ENCODE measurements at places on chromosomes 5 and 9.

DNA sequence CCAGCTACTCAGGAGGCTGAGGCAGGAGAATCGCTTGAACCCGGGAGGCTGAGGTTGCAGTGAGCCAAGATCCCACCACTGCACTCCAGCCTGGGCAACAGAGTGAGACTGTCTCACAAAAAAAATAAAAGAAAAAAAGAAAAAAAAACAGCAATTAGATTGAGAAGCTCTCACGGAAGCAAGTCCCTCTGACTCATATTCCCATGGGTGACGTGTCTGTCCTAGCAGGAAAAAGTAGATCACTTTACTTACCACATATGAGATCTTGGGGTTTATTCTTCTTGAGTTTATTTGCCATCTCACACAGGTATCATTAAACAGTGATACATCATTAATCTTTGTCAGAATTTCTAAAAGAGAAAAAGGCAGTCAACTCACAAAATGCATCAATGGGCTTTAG, 62.6 kb downstream of the SUSD1 start:
- DNase-seq = no peak

DNA sequence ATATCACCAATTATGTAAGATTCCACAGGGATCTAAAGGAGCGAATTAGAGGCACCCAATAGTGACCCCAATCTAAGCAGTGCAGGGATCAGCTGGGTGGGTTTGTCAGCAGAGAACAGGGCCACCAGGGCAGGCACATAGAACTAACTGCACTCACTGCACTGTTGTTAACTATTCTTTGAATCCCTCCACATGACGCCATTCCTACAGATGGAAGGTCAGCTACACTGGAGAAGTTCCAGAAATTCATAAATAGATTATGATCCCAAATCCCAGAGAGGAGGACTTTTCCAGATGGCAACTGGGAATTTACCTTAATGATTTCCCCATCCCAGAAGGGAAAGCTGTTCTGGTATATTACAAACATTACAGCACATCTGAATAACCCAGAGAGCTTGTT, 84.2 kb downstream of the THBS4 start:
- DNase-seq = no peak

GRCh38 chr9:88236511-88237478, 98.5 kb upstream of the SPATA31C2 start:
- no peak for DNase-seq

DNA sequence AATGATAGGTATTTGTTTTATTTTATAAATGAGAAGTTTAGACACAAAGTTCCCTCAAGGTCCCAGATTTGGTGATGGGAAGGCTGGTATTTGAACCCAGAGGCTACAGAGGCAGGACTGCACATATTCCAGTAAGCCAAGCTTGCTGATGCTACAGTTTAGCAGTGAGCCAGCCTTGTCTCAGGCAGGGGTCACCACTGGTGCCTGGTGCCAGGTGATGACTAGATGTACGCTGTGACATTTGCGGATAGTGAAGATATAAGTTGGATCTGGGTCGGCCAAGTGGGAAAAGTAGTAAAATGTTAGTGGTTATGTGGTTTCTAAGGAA, 143.9 kb downstream of the AOPEP start:
- no peak for DNase-seq

DNA sequence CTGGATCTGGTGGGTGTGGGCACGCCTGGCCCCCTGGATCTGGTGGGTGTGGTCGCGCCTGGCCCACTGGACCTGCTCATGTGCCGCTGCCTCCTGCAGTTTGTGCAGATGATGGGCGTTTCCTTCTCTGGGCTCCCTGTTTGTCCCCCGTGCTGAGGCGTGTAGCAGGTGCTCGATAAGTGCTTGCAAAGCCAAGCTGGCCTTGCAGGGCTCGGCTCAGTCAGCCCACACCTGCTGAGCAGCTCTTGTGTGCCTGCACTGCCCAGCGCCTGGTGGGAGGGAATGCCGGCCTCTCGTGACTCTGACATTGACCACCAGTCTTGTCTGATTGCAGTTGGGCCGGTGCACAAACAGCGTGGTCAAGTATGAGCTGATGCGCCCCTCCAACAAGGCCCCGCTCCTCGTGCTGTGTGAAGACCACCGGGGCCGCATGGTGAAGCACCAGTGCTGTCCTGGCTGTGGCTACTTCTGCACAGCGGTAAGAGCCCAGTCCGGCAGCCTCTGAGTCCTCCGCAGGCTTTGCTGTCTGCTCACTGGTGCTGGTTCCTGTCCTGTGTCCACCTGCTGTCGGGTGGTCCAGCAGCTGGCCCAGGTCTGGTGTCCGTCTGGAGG, 102.7 kb upstream of the CACNA1B start:
- DNase-seq = no peak

- no peak for DNase-seq
Measured at GRCh38 chr5:137401946-137402345, 97.2 kb downstream of the SPOCK1 start.

GRCh38 chr5:177997319-177997670, 1.3 kb upstream of the PROP1 start:
- DNase-seq = no peak

DNA sequence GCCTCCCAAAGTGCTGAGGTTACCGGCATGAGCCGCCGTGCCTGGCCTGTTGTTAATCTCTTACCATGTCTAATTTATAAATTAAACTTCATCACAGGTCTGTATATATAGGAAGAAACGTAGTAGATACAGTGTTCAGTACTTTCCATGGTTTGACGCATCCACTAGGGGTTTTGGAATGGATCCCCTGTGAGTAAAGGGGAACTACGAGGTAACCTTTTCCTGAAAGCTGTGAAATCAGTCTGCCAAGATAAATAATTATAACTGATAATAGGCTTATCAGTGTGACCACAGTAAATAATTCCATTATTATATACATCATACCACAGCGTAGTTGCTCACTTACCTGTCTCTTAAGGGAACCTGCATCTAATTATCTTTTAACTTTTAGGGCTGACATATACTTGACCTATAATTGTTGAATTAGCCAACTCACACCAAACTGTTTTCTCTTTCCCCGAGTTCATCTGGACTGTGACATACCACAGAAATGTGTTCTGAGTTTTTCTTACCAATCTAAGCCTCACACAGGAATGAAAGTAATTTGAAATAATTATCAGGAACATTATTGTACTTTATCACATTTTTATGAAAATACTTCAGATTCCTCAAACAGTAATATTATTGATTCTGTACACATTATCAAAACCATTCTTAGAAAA, 42.9 kb downstream of the DAPK1 start:
- DNase-seq = no peak

DNA sequence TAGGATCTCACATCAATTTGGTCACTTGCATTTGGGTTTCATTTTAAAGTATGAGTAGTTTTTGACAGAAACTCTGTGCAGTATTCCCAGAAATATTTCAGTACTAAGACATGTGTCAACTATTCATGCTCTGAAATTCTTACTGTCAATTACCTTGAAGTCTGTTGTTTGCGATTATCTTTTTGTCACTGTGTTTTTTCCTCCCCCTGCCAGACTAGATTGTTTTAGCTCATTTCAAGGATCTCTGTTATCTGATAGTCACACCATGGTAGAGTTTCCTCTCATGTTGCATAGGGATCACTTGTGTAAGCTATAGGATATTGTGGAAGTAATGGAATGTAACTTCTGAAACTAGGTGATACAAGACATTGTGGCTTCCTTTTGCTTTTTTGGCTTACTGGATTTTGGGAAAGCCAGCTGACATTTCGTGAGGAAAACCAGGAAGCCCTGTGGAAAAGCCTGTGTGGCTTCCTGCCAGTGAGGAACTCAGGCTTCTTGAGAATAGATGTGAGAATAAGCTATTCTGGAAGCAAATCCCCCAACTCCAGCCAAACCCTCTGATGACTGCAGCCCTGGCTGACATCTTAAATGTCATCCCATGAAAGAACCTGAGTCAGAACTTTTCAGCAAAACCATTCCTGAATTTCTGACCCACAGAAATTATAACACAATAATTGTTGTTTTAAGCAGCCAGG, 122.2 kb downstream of the FGF10 start:
- no peak for DNase-seq

DNA sequence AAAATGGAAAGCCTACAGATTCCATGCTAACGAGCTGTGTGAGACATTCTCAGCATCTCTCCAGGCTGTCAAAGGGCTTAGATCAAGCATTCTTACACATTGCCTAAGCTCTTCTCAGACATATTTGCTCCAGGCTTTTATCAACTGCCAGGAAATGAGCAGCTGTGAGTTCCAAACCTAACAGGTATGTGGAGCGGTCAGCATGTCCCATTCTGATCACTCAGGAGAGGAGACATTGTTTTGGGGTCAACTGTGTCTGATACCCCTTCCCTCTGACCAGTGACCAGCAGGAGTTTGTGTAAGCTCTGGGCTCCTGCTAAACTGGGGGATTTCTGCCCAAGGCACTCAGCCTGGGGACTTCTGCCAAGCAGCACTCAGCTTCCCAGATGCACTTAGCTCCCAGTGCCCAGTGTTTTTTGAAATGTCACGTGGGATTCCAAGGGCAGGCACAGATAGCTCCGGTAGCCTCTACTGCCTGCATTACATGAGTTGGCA, 229.1 kb downstream of the SEC61B start:
- DNase-seq = no peak

- peak; percentile 83 for DNase-seq
Measured at GRCh38 chr9:70412832-70413463, 1.5 kb downstream of the KLF9 start.

DNA sequence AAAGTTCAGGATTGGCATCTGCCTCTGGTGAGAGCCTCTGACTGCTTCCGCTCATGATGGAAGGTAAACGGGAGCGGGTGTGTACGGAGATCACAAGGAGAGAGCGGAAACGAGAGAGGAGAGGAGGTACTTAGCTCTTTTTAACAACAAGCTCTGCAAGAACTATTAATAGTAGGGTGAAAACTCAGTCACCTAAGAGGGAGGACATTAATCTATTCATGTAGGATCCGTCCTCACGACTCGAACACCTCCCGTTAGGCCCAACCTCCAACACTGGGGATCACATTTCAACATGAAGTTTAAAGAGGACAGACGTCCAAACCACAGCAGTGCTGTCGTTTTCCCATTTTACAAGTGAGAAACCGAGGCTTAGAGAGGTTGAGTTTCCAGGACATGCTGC, 173.7 kb downstream of the SLC28A3 start:
- DNase-seq = no peak

DNA sequence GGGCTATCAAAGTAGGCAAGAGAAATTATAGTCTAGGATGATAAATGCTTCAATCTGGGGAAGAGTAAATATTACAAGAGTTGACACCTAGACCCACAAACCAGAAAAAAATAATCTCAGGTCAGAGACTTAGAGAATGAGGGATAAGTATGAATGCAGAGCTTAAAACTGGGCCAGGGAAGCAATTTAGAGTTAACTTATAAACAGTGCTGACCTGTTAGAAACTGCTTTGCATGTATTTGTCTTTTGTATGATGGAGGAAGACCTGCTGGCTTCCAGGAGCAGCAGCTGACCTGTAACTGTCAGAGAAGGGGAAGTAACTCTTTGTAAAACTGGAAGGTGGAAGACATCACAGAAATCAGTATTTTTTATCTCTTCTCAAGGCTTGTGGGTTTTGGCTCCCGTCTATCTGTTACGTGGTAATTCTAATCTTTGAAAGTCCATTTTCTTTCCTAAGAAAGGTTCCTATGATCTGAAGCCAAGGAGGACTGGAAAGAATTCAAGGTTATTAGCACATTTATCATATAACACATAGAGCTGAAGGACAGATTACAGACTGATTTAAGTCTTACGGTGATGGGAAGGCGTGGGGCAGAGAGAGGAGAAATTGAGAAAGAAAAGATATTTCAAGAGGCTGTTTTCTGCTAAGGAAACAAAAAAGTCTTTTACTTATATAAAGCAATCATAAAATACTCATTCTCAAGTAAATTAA, 114.7 kb upstream of the ADAMTS19 start:
- no peak for DNase-seq

DNA sequence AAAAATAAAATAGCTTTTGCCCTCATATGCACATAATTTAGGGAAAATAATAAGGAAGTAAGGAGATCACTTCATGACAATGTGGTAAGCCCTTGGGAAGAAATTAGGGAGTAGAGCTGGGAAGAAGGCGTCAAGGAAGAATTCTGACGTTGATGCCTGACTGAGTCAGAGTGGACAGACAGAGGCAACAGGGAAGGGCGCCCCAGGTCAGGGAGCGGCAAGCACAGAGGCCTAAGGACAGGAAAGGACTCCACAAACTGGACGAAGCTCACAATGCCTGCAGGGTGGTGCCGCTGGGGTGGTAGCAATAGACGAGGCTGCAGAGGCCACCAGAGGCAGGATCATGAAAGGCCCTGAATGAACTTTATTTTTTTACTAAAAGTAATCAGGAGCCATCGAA, 7.6 kb downstream of the DRD1 start:
- DNase-seq = no peak

- DNase-seq = no peak
Measured at GRCh38 chr5:117246424-117246823, 671.8 kb upstream of the SEMA6A start.
